Chondrocyte (in vitro differentiated cells): ENCODE measurements at places on chromosomes 12 and 14.

DNA sequence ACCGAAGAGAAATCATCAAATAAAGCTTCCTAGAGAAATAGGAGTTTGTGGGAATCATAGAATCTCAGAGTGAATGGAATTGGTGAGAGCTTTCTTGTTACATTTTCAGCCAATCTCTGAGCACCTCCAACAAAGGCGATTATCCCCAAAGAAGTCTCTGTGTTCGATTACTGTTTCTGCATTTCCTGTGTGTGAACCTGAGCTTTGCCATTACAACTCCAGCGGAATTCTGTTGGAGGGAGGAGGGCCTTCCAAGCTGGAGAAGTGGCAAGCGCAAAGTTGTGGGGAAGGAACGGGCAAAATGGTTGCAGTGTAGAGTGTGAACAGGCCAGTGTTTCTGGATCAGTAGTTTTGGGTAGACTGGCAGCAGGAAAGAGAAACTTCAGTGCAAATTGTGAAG, 23.1 kb downstream of the TMEM117 start:
- no peak for DNase-seq

GRCh38 chr12:20602641-20603391, 92.3 kb upstream of the SLCO1C1 start:
- DNase-seq = no peak

DNA sequence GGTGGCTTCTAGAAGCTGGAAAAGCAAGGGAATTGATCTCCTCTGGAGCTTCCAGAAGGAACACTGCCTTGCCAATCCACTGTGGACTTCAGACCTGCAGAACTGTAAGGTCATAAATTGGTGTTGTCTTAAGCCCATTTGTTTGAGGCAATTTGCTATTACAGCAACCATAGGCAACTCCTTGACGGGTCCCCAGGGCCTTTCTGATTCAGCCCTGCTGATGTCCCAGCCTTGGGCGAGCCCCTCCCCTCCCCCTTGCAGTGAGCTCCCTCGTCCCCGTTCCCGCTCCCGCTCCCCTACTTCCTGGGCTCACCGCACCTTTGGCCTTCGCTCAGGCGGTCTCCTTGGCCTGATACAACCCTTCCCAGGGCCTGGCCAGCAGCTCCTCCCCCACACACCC, 18.9 kb upstream of the DIO3 start:
- DNase-seq = no peak

GRCh38 chr12:122862110-122862634, 26.9 kb downstream of the HIP1R start:
- peak; percentile 79 for DNase-seq

- no peak for DNase-seq
Measured at GRCh38 chr12:15180325-15180724, 40.9 kb downstream of the RERG start.
